ENCODE measurements at places on chromosomes 7 and 10. TPM values are rescaled to one million over a fixed set of nuclear protein-coding genes. Genes with fewer than 3 reads are reported as not detected.

Gene SFMBT2
- 20.4 TPM for total RNA-seq

Gene TRAPPC14
- total RNA-seq, result 22.1 TPM

Gene IL15RA
- 25.5 TPM for total RNA-seq

Gene LRRD1
- not detected for total RNA-seq

Gene POLL
- total RNA-seq, result 46.8 TPM

Gene WDR91
- 8.6 TPM for total RNA-seq

Gene C10orf90
- 0.19 TPM for total RNA-seq

Gene CDH23
- 16.2 TPM for total RNA-seq

Gene ABLIM1
- 58.7 TPM for total RNA-seq

Gene ASB10
- total RNA-seq, result not detected

Gene GSTO2
- 1.4 TPM for total RNA-seq

Gene VGF
- total RNA-seq, result 0.13 TPM

Gene SYNPO2L
- not detected for total RNA-seq

Gene SVIL
- 10.7 TPM for total RNA-seq

Gene FAM25G
- not detected for total RNA-seq

Gene FAM237B
- total RNA-seq, result not detected

Gene IGFBP3
- total RNA-seq, result 3.6 TPM

Gene PKD2L1
- total RNA-seq, result 0.30 TPM

Gene RALA
- total RNA-seq, result 27.9 TPM

Gene SPDYE8
- total RNA-seq, result not detected

Gene A1CF
- total RNA-seq, result not detected

Gene UNCX
- not detected for total RNA-seq

Gene CFTR
- total RNA-seq, result not detected

Gene VSTM4
- total RNA-seq, result 0.13 TPM

Gene C7orf33
- not detected for total RNA-seq

Gene ADRB1
- total RNA-seq, result not detected

Gene OR9A2
- total RNA-seq, result not detected

Gene HECW1
- not detected for total RNA-seq

Gene CALY
- not detected for total RNA-seq

Gene FRAT2
- total RNA-seq, result 4.7 TPM

Gene RNF133
- not detected for total RNA-seq

Gene OPALIN
- not detected for total RNA-seq

Gene ARHGEF5
- 8.2 TPM for total RNA-seq

Gene KLF14
- total RNA-seq, result not detected

Gene AKR1C2
- not detected for total RNA-seq

Gene PTER
- 38.4 TPM for total RNA-seq

Gene UMAD1
- 11.7 TPM for total RNA-seq

Gene PLAC9
- total RNA-seq, result not detected

Gene TLX1
- total RNA-seq, result not detected

Gene CDK6
- 151 TPM for total RNA-seq

Gene ACBD7
- total RNA-seq, result 3.1 TPM

Gene SORCS3
- not detected for total RNA-seq

Gene OR2A1
- not detected for total RNA-seq

Gene ADAM12
- 8.4 TPM for total RNA-seq

Gene FOXI2
- not detected for total RNA-seq

Gene SGCE
- total RNA-seq, result 0.54 TPM

Gene RTKN2
- total RNA-seq, result 5.6 TPM

Gene CYP26C1
- total RNA-seq, result not detected

Gene EGR2
- total RNA-seq, result 94.4 TPM

Gene FEZF1
- total RNA-seq, result not detected

Gene NOS3
- 12.1 TPM for total RNA-seq

Gene THSD7A
- total RNA-seq, result 0.82 TPM

Gene SPDYE1
- not detected for total RNA-seq

Gene AS3MT
- total RNA-seq, result not detected

Gene ELFN1
- 0.19 TPM for total RNA-seq

Gene GNAT3
- total RNA-seq, result not detected

Gene TCAF2
- 73.1 TPM for total RNA-seq

Gene LBX1
- not detected for total RNA-seq

Gene RET
- total RNA-seq, result not detected

All from activated T-helper 17 cell treated with anti-CD3 and anti-CD28 coated beads, Interleukin-2, amount 50 U/mL, for 72 hours (primary cell).